ENCODE measurements at places on chromosomes 1 and 21.

DNA sequence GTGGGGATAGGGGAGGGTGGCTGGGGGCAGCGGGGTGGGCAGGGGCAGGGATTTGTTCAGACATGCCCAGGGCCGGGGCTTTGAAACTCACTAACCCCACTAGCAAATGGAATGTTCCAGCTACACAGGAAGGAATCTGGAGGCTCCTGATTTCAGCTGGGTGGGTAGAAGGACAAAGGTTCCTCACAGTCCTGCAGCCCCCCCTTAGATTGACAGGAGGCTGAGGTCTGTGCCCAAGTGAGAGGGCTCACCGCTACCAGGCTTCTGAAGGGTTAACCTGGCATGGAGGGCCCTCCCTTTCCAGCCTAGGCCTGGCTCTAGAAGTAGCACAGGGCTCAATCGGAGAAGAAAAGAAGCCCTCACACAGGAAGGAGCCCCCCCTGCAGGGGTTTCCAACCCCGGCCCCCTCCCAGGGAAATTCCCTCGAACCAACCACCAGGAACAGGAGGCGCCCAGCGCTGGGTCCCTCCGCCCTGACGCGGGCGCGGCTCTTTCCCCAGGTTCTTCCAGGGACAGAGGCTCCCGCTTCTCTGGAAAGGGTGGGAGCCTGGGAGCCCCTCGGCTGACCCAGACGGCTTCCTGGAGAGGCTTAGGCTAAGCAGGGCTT, 3.3 kb downstream of the EPHA2 start:
- no peak for DNase-seq

GRCh38 chr1:8815582-8816151, 1.8 kb downstream of the RERE start:
- peak; percentile 17 for DNase-seq

- DNase-seq: no peak
These were observed 142.1 kb upstream of the WNT4 start for GRCh38 chr1:22284906-22285548.

DNA sequence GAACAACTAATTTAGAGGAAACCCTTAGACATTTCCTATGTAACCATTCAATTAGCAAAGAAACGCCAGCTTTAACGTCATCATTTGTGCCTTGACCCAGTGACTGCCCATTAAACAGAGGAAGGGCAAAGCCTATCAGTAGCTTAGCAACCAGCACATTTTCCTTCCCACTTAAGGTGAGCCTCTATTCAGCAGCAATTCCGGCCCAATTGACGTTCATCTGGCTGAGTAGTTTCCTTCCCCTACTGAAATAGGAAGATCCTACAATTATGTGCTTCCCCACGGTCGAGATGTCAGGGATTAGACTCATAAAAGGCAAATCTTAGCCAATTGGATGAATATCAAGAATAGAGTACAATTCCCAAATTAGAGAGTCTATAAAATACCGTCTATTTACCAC, 482.1 kb upstream of the ADAMTS5 start:
- no peak for DNase-seq

DNA sequence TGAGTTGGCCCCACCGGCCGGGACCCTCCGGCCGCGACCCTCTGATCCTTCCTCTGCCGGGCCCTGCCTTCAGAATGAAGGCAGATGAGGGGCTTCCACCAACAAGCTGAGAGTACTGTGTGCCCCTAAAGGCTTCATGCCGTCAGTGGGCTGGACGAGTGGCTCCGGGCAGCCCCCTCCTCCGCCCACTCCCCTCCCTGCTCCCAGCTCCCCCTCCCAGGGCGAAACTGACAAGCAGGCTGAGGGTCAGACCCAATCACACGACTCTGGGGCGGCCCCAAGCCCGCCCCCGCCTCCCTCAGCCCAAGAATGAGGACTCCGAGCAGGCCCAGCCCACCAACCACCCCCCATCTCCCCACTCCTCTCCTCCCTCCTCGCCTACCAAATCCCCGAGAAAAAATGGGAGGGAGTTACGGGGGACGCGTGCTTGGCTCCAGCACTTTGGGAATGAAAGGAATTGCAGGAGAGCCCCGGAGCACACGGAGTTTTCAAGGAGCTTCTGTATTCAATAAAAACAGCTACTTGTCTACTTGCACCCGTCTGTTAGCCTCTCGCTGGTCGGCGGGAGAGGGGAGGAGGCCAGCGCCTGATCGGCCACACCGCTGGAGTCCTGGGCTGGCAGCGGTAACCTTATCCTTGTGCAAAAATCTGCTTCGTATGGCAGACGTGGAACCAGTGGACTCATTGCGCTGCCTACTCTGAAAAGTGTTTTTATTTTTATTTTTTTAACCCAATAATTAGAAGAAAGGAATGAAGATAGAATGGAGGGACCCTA, at the start of gene COL11A1:
Gene COL11A1, minus strand, starts transcription at position 147 of the 775 bp plus-strand sequence. CDS start 344 bp downstream, outside the sequence.
- peak; percentile 55 for DNase-seq

DNA sequence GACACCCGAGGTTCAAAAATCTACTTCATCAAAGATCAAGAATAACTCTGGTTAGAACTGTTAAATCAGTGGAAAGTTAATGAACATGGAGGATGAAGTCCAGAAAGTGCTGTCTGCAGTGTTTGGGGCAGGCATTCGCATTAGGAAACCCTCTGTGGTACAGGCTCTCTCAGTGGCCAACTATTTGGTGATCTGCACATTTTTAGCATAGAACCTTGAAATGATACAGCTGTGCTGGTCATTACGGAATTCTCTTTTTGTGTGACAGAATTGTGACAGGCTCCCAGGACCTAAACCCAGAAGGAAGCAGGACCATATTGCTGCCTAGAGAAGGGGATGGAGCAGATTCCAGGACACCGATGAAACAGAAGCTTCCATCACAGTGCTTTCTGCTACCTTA, 89.0 kb downstream of the SLC45A1 start:
- no peak for DNase-seq

GRCh38 chr1:29513357-29513756, 277.0 kb downstream of the PTPRU start:
- DNase-seq: peak; percentile 21

GRCh38 chr1:61260171-61260570, 177.8 kb downstream of the NFIA start:
- DNase-seq: no peak

DNA sequence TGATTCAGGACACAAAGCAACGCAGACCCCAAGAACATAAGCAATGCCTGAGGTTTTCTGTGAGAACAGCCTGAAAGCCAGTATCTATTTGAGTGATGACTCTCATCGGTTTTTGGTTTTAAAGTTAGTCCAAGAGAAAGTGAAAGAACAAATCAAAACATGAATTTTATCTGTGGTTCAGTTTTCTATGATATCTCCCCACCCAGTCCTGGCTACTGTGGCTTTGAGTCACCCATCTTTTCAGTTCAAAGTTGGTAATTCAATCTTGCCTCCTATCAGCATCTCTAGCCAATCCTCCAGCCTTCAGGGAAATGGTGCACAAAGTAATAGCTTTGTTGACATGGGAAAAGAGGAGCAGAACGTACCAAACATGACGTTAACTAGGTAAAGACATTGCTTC, 40.5 kb upstream of the KRTAP19-8 start:
- DNase-seq: no peak

GRCh38 chr1:10905841-10906655, 106.4 kb upstream of the TARDBP start:
- DNase-seq: no peak

DNA sequence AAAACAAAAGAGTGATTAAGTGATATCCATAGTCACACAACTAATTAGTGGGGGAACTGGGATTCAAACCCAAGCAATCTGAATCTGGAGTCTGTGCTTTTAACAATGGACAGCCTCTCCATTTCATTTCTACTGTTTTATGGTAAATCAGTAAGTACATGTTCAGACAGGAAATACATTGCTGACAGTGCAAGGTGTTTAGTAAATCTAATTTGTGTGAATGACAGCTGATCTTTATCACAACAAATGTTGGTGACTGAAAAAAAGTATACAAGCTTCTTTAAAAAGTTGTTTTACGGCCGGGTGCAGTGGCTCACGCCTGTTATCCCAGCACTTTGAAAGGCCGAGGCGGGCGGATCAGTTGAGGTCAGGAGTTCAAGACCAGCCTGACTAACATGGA, 20.6 kb downstream of the DONSON start:
- DNase-seq: no peak

GRCh38 chr1:36083219-36083618, 675 bp upstream of the TEKT2 start:
- DNase-seq: no peak
